HCT116 (cell line): ENCODE measurements at places on chromosomes 7 and 10.

- DNase-seq = no peak
Observed at GRCh38 chr10:121788717-121789116, 139.1 kb downstream of the ATE1 start.

DNA sequence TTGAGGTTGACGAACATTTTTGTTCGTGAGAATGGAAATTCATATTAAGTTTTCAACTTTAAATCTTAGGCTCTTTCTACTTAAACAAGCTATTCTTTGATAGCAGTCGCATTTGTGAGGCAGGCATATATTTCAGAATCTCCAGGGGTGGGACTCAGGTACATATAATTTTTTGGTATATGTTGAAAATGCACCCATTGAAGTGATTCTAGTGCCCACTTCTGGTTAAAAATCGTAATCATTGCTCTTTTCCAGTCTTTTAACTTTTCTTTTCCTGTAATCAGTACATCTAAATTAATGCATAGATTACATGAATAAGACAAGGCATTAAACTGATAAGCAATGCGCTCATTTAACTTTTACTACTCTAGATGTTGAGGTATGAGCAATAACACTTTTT, 67.8 kb downstream of the ZNRF2 start:
- no peak for DNase-seq

- no peak for DNase-seq
Observed at GRCh38 chr7:8143151-8143874, 118.7 kb downstream of the ICA1 start.

GRCh38 chr10:121611393-121612159, 13.3 kb upstream of the FGFR2 start:
- DNase-seq = no peak

GRCh38 chr10:62815381-62816075, 638 bp downstream of the EGR2 start:
- DNase-seq = no peak

DNA sequence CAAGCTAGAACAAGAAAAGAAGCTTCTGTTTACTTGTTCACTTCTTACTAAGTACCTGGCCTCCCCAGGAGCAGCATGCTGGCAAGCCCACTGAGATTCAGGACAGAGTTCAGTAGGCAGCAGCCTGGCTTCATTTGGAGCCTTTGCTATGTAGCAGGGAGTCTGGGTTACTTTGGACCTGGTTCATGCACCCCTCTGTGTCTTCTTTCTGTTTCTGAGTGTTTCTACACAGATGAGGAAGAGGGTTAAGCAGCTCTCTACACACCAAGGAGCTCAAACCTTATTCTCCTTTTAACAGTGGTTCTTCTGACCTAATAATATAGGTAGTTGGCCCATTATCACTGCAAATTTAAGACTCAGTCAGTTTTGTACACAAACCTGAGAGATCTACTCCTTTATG, 152.9 kb downstream of the ARID5B start:
- no peak for DNase-seq

DNA sequence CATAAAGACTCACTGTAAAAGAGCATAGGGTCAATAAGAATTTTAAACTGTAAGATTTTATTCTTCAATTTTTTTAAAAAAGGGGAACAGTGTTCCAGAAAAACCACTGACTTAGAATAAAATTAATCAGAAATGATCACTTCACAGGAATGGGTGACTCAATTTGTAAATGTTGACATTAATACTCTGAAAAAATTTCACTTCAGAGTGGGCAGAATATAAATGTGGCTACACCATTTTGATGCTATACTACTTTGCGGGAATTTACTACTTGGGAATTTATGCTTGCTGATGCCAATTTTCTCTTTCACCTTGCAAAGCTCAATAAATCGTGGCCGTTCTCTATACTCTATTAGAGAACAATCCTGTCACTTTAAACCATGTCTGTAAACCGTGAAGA, 126.9 kb downstream of the HIBADH start:
- DNase-seq = no peak

DNA sequence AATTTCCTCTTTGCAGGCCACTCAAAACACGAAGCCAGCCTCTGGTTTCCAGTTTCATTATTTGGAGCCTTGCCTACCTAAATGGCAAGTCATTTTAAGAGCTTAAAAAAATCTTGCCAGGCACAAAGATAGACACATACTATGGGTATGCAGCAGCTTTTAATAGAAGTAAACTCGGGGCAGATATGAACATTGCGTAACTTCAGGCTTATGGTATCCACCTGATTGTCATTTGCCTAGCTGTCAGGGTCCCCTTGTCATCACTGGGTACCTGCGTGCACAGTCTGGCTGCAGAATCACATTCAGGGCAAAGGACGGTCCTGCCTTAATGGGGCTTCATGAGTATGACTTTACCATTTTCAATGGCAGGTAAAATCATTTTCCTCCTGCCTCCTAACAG, 466.1 kb upstream of the NRP1 start:
- DNase-seq = no peak

- peak; percentile 87 for DNase-seq
Observed at GRCh38 chr7:4883372-4884144, at the start of gene RADIL. Gene RADIL (minus strand): TSS chr7:4883716. CDS start chr7:4878139, 5,577 bp downstream.

GRCh38 chr7:138872576-138872975, 74.6 kb upstream of the ATP6V0A4 start:
- DNase-seq = peak; percentile 52

DNA sequence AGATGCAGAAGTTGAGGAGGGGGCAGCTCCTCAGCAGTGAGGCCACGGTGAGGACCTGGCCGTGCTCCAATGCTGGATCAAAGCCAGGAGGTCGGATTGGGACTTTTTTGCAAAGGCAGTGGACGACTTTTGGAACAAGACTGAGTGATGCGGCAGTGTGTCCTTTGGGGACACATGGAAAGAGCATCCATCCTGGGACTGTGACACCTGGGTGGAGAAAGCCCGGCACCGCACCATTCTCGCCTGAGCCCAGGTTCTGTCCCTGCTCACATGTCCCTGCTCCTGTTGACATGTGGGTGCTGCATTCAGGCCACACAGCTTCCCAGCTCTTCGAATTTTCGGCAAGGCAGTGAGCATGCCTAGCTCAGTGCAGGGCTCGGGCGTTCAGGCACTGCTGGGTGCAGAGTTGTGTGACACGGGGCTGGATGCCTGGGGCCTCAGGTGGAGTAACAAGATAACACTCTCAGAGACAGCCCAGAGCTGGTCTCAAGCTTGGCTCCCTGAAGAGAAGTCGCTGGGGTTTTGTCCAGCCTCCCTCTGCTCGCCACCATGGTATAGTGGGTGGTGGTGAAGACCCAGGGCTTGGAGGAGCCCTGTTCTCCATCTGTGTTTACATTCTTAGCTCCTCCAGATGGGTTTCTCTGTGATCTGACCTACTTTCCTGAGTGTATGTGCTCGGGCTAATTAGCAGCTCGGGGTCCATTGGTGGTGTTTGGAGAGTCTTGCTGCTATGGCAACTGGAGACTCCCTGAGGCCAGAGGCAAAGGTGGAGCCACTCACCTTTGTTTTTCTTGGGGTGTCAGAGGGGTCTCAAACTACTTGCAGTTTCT, 111.7 kb upstream of the BTBD16 start:
- no peak for DNase-seq

DNA sequence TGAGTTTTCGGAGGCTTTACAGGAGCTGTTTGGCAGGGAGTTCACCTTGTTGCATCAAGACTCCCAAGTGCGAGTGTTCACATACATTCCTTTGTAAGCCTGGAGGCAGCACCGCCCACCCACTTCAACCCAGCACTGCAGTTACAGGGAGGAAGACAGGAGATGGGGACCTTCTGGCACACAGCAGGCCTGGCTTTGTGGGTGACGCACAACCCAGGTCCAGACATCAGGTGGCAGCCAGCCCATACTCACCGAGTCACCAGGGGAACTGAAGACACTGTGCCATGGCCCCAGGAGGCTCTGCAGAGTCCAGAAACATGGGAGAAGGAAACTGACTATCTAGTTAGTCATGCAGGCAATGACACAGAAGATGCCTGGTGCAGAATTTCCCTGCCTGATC, 305.9 kb upstream of the RNF32 start:
- no peak for DNase-seq

- DNase-seq = no peak
Observed at GRCh38 chr7:47552621-47553020, 29.3 kb downstream of the TNS3 start.

- DNase-seq = no peak
Observed at GRCh38 chr7:90345016-90345415, 1.5 kb upstream of the GTPBP10 start.

DNA sequence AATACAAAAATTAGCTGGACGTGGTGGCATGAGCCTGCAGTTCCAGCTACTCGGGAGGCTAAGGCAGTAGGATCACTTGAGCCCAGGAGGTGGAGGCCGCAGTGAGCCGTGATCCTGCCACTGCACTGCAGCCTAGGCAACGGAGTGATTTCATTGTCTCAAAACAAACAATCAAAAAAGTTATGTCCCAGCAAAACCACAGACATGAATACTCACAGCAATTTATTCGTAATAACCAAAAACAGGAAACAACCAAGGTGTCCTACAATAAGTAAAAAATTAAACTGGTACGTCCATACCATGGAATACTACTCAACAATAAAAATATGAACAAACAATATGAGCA, 11.6 kb upstream of the CYTH3 start:
- no peak for DNase-seq

- no peak for DNase-seq
Observed at GRCh38 chr10:3868271-3868664, 83.3 kb upstream of the KLF6 start.

DNA sequence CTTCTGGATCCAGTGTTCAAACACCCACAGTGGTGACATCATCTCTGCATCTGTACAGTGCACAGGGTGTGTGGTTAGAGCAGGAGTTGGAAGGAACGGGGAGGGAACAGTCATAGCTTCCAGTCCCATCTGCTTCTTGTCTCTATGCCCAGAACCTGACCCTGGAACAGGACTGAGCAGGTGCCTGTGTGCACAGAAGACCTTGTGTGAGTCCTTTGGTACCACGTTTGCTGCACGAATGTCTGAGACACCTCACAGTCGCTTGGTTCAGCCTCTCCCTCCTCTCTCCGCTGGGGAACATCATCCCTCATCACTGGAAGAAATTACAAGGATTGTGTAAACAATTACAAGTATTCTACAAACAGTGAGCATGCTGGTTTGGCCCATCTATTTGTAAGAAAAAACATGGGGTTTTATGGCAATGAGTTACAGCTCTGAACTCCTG, 243.0 kb upstream of the KLF6 start:
- DNase-seq = no peak

DNA sequence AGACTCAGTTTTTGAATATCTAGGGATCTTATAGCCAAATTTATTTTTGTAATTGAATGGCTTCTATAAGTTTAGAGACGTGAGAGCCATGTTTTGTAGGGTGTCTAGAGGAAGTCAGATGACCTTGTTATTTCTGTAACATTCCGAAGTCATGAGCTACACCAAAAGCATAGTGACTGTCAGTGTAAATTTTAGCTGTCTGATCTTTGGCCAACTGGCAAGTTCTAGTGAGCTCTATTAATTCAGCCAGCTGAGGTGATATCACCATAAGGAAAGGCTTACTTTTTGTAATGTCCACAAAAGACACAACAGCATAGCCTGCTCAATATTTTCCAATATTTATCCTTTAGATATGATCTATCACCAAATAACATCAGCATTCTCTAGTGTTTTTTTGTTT, 9.9 kb upstream of the NT5C3A start:
- no peak for DNase-seq

- no peak for DNase-seq
Observed at GRCh38 chr10:12194752-12195271, 879 bp downstream of the NUDT5 start.

DNA sequence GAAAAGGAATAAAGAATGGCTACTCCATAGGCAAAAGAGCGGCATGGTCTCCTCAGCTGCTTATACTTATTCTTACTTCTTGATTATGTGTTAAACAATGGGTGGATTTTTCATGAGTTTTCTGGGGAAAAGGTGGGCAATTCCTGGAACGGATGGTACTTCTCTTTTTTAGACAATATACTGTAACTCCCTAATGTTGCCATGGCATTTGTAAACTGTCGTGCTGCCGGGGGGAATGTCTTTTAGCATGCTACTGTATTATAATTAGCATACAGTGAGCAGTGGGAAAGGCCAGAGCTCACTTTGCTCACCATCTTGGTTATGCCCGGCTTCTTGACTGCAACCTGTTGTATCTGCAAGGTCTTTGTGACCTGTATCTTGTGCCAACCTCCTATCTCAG, 372.1 kb upstream of the AKR1E2 start:
- DNase-seq = no peak

GRCh38 chr10:81848514-81848913, 26.5 kb upstream of the NRG3 start:
- DNase-seq = no peak

GRCh38 chr7:123622660-123623386, 21.2 kb downstream of the ASB15 start:
- DNase-seq = no peak

DNA sequence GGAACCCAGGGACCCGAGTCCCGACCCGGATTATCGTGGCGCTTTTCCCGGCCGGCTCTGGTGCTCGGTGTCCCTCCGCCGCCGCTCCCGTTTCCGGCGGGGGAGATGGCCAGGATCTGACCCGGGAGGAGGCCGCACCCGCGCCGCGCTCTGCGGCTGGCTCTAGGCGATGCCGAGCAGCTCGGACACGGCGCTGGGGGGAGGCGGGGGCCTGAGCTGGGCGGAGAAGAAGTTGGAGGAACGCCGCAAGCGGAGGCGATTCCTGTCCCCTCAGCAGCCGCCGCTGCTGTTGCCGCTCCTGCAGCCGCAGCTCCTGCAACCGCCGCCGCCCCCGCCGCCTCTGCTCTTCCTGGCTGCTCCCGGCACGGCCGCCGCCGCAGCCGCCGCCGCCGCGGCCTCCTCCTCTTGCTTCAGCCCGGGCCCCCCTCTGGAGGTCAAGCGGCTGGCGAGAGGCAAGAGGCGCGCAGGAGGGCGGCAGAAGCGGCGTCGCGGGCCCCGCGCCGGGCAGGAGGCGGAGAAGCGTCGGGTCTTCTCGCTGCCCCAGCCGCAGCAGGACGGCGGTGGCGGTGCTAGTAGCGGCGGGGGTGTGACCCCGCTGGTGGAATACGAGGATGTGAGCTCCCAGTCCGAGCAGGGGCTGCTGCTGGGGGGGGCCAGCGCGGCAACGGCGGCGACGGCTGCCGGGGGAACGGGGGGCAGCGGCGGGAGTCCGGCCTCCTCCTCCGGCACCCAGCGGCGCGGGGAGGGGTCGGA, 593 bp downstream of the CDK13 start:
- no peak for DNase-seq

DNA sequence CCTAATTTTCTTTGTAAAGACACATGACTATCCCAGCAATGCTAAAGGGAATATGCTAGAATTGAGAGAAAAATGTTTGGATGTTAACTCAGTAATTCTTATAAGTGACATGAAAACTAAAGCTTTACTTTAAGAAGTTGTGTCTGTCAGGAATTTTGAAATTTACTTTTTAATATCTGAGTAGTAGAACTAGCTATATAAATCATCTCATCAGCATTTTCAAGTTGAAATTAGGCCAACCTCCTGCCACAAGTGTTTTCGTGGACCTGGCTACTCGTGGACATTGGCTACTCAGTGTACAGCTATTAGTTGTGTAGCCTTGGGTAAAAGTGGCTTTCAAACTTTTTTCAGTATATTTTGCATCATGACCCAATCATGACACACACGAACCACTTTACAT, 70.5 kb downstream of the ADD3 start:
- no peak for DNase-seq

- no peak for DNase-seq
Observed at GRCh38 chr7:157657741-157658740, 321.2 kb downstream of the DNAJB6 start.
